ENCODE measurements at places on chromosomes 1 and 21.

DNA sequence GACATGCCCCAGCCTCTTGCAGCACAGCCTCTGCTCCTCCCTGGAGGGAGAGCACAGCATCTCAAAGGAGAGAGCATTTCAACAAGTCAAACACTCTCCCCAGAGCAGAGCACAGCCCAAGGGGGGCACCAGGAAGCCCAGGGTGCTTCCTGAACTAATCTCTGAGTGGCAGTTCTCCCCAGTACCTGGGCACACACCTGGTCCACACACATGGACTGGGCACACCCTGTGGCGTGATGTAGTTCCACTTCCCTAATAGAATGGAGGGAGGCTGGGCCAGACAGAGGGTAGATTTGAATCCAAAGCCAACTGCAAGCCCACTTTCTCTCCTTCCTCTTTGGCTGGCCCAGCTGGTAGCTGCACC lies 55.5 kb downstream of the CD46 start:
- no peak for DNase-seq

- no peak for DNase-seq
Measured at GRCh38 chr1:246577082-246577719, 10.9 kb downstream of the CNST start.

DNA sequence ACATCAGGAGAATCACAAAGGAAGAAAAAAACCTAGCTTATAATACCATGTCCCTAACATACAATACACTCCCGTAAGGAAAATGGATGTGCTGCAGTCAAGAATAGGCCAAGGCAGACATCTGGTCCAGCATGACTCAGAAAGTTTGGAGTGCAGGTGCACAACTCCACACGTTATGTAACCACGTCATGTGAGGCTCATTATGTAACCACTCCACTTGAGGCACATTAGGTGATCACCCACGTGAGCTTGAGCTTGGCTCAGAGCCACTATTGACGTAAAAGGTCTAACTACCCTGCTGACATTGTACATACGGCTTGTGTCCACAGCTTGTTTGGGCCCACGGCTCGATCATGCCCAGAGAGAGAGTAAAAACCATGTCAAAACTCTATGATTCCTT lies 99.8 kb upstream of the C1orf21 start:
- DNase-seq = no peak

DNA sequence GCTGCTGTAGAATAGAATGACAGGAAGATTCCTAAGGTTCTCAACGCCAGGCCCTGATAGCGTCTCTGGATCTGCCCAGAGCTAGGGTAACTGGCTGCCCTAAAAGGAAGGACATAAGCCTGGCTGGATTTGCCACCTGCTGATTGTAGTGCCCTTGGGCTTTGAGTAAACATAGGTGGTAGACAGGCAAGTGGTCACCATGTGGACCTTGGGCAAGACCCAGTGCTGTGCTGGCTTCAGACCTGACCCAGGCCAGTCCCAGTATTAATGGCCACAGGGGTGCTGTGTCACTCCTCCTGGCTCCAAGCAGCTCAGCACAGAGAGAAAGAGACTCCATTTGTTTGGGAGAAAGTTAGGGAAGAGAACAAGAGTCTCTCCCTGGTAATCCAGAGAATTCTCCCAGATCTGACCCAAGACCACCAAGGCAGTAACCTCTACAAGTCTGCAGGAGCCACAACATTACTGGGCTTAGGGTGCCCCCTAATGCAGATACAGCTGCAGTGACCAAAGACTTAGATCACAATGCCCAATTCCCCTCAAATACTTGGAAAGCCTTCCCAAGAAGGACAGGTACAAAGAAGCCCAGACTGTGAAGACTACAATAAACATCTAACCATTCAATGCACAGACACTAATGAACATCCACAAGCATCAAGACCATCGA lies 44.5 kb downstream of the PHTF1 start:
- DNase-seq = no peak

DNA sequence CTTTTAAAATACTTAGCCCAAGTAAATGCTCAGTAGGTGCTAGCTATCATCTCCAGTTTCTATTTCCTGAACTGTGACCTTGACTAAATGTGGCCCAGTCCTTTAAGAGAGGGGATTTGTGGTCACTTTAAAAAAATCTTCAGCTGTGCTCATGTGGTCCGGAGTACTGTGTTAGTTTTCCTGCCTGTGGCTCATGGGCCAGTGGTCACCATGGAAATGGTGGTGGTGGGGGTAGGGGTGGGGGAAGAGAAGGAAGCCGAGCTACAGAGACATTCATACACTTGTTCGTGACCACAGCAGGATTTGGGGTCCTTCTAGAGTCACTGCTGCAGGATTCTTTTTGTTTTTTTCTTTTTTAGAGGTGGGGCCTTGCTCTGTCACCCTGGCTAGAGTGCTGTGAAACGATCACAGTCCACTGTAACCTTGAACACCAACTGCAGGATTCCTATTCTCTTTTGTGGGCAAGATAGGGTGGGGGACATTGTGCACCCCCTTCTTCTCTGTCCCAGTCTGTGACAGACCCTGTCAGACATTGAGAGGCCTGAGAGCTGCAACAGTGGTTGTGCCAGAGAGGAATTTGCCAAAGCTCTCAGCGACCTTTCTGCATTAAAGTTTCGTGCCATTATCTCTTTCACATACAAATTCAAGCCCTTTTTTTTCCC lies 25.8 kb downstream of the KIF26B start:
- no peak for DNase-seq

GRCh38 chr21:42424914-42425541 lies 21.3 kb downstream of the UBASH3A start:
- DNase-seq = no peak

DNA sequence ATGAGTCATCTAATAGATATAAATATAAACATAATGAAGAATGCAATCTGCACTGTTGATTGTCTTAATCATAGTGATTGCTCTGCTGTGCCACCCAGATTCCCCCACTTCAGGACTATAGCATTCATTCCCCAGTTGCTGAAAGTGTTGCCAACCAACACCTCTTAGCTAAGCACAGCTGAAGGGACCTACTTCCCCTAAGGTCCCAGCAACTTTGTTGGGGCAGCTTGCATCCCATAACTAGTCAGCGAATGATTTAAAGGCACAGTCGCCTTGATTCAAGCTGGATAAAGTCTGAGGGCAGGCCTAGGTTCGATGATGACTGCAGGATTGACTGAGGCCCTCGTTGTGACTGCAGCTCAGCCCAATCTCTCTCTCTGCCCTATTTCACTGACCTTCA lies 14.3 kb upstream of the RGS1 start:
- no peak for DNase-seq

DNA sequence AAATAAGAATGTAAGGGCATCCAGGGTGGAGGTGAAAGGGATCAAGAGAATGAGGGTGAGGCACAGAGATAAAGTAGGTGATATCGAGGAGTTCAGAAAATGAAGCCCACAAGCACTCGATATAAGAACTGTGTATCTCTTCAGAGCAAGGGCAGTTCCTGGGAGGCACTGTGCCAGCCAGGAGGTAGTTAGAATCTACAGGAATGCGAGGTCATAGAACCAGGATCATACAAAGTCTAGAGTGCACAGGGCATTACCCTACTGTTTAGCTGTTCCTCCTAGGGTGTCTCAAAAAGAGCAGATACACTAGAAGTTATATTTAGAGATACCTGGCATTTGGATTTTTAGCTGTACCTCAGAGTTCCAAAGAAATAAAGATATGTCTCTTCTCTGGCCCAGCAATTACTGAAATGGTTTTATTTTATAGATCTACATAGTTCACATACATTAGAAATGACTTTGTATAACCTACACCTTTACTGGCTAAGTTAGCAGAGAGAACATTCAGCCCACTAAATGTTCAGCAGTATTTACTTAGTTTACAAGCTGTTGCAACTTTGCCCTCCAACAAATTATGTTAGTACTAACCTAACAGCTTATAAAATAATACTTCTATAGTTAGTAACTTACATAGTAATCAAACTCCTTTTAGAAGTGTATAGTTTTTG lies 1.6 kb downstream of the OVAAL start:
- no peak for DNase-seq

Measured in NCI-H1417 treated with DMSO at 0.1 percent for 48 hours (cell line).